ENCODE measurements at places on chromosomes 3 and 15.
A peak's percentile ranks its signal among the peaks of the same experiment; 100 is the strongest.

DNA sequence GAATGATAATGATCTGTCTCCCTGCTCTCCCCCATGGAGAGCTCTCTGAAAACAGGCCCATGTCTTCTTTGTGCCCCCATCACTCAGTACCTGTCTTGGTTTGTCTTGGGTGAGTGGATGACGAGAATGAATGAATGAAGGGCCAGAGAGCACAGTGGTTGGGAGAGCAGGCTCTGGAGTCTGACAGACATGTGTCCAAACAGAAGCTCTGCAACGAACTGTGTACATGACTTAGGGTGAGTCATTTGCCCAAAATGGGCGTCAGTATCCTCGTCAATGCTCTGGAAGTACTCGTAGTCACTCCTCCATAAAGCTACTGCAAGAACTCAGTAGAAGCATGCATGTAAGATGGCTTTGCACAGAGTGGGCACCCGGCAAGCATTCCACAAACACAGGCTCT lies 170.2 kb upstream of the TLE3 start:
- no peak for DNase-seq

- no peak for DNase-seq
Observed at GRCh38 chr15:75449585-75450306, 1.7 kb downstream of the SIN3A start.

DNA sequence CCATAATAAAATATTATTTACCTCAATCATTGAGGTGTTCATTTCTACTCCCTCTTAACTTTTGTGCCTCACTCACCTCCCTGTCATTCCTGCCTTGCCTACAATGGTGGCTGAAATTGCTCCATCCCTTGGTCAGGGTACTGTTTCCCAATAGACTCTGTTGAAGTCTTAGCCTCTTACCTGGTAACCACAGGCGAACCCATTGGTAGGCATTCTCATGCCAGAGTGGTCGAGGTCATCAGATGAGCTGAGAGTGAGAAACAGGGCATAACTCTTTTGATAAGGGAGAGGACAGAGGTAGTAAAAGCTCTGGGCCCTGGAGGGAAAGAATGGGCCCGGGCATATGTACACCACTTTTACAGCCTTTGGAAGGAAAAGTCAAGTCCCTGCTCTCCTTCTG lies 265.6 kb downstream of the ARRDC4 start:
- no peak for DNase-seq

DNA sequence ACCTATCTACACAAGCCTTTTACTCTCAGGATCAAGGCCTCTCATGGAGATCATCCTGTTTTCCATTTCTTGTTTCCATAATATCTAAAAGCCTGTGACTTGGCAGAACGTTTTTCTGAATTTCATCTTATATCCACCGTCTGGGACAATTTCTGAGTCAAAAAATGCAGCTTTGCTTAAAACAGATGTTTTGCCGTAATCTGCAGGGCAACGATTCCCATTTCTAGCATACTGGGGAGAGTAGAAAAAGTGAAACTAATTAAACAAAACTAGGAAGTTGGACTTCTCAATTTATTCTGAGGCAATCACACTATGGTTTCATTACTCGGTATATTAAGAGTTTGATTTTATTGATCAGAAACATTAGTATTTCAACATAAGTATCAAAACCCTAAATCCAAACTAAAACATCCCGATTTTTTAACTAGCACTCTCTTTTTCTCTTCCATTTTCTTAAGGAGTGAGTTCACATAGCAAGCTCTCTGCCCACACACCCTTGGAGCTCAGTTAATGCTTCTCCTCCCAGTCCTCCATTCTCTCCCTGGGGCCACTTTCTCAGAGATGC lies 33.6 kb downstream of the SPATA12 start:
- DNase-seq, result no peak

GRCh38 chr3:184335661-184336546 lies 1.5 kb upstream of the FAM131A start:
- peak; percentile 75 for DNase-seq

GRCh38 chr3:13023235-13023970 lies 49.8 kb downstream of the IQSEC1 start:
- no peak for DNase-seq

DNA sequence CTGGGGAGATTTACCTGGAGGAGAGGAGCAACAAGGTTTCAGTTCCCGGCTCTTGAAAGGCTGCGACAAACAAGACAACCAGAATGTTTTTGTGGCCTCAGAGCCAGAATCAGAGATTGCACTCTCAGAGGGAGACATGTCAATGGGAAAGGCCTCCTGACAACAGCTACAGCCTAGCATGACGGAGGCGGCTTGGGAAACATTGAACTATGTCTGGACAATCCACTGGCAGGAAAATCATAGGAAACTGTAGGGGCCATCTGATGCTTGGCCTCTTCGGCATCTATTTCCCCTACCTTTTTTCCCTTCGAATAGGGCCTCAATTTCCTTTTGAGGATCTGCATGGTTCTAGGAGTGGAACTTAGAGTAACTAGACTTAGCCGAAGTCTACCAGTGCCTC lies 13.2 kb upstream of the PTPN23 start:
- DNase-seq, result no peak

GRCh38 chr15:92733090-92733933 lies 77.7 kb upstream of the FAM174B start:
- no peak for DNase-seq

GRCh38 chr3:107411056-107411455 lies 33.8 kb downstream of the CCDC54 start:
- no peak for DNase-seq

DNA sequence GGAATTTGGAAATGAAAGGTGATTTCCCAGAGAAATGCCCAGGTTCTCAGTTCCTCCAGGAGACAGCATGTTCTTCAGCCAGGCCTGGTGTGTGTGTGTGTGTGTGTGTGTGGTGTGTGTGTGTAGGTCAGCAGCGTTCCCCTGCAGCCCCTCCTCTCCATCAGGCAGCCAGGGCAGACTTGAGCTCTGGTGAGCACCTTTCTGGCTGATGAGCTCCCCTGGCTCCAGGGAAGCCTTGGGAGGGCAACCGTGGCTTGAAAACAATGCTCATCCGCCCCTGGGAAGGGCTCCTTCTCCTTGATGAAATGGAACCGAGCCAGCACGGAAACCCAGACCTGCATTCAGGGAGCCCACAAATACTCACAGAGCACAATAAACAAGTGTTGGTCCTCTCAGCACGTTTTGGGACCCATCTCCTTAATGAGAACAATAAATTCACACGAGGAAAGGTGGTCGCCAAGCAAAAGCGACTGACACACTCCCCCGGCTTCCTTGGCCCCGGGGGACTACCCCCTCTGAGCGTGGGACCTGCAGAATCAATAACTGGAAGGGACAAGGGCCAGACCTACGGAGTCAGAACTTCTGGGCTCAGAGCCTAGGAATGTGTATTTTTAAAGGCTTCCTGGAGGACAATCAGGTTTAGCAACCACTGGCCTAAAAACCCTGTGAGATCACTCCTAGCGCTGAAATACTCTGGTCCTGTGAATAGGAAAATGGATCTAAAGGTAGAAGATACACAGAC lies 38.6 kb upstream of the HES1 start:
- DNase-seq, result no peak

DNA sequence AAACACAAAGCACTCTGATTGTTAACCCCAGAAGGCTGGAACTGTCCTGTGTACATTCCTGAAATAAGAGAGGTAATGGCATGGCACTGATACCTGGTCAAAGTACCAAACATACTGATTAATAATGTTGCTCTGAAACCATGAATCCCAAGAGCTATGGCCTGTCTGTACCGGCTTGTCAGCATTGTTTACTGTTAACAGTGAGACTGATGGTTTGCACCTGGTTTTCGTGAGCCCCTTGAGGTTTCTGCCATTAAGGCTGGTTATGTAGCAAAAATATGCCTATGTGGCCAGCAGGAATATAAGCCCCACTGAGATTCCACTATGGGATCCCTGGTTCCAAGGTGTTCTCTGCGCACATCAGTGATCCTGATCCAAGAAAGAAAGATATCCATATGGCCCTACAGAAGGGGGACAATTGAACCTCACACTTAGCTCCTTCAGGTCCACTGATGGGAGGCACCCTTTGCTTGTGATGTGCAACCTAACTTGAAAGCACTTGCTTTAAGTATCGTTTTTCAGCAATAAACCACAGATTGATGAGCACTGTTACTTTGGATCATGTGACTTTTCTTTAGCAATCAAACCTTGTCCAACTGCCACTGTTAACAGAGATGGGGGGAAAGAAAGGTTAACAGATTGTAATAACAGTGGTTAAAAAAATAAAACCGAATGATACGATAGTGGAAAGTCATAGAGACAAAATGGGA lies 65.2 kb downstream of the TBL1XR1 start:
- DNase-seq, result no peak

DNA sequence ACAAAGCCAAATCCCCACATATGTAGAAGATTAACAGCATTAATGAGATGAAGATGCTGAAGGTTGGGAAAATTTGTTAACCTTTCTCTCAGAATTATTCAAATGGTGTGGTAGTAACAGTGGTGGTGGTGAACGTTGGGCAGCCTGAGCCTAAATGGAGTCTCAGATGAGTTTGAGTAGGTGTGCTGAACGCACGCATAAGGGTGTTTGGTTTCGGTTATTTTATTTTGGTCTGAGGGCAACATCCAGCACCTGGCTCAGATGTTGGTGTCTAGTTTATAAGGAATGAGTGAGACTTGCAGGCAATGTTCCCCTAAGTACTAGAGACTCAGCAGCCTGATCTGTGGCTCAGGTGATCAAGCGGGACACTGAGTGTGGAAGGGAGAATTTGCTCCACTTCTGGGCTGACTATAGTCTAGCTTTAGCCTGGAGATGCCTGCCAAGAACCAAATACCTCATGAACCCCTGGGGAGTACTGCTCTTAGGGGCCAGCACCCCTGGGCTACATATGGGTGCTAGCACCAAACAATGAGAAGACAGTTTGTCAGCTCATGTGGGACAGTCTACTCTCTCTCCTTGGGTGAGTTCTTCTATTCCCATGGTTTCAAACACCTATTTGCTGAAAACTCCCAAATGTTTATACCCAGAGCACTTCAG lies 39.5 kb upstream of the ATP2C1 start:
- no peak for DNase-seq

DNA sequence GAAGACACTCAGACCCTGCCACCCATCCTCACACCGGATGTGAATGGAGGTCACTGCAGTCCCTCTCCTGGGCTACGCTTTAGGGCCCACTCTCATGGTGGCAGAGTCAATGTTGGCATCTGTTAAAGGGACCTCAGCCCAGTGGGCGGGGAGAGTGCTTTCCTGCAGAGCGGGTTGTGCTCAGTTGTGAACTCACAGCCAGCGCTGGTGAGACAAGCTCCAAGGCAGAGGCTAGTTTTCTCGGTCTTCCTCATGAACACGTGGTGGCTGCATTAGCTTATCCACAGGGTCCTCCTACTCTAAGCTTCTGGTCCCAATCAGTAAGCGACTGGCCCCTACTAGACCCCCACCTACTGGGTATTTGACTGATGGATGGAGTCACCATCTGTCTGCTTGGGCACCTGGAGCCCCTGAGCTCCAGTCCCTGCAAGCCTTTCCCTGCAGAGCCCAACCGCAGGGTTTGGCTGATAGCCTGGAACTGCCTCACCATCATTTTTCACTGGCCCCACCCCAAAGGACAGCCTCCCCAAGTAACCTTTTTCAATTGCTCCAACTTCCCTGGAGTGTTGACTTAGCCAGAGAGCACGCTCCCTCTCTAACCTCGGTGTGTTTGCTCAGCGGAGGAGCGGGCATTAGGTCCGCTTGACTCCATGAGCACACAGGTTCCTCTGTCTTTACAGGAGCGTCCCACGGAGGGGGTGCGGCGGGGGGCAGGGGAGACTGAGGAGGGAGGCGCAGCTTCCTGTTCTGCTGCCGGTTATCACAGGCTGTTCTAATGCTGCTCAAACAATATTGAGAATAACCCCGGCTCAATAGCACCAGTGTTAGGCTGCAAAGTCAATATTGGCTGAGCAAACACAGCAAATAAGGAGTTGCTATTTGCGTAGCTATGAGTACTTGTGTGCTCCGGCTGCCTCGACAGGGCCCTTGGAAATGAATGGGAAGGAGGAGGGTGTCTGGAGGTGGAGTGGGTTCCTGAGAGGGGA lies 141.7 kb downstream of the RPLP1 start:
- no peak for DNase-seq

DNA sequence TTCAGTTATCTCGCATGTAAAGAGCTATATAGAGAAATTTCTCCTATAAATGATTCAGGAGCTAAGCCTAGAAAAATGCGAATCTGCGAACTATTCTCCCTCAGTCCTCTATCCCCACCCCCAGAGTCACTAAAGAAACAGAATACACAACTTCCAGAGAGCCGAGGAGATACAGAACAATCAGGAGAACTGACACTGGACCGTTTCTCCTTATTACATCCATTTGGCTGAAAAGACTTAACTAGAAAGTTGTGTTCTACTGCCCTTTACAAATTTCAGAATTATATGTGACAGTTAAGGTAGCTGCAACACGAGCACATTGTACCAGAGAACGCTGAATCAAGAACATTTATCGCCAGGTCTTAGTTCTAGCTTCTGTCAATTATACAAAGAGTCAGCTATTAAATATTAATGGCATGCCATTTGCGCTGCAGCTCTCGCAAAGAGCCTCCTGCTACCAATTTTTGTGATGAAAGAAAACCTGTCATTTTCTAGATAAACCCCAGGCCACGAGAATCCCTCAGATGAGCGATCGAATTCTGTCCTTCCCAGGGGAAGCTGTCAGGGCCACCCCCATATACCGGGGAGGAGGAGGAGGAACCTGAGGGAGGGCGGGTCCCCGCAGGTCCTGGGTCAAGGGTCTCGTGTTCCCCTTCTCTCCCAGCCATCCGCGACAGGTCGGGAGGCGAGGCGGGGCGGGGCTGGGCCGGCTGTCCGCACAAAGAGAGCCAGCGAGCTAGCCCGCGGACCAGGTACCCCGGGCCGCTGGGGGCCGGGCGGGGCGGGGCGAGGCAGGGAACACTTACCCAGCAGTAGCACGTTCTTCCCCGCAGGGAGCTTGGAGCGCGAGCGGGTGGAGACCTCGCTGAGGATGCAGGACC lies 878 bp downstream of the DYNC1LI1 start:
- peak; percentile 8 for DNase-seq

- DNase-seq, result no peak
Observed at GRCh38 chr15:28985316-28985645, 99.5 kb downstream of the APBA2 start.

- no peak for DNase-seq
Observed at GRCh38 chr15:57229051-57229450, 147.3 kb upstream of the CGNL1 start.
